ENCODE measurements at places on chromosomes 6 and 20.

GRCh38 chr20:48294942-48295341 is 509.7 kb upstream of the SULF2 start:
- no peak for DNase-seq

- DNase-seq, result peak; percentile 90
Observed at GRCh38 chr6:16759646-16760515, 1.4 kb downstream of the ATXN1 start.

DNA sequence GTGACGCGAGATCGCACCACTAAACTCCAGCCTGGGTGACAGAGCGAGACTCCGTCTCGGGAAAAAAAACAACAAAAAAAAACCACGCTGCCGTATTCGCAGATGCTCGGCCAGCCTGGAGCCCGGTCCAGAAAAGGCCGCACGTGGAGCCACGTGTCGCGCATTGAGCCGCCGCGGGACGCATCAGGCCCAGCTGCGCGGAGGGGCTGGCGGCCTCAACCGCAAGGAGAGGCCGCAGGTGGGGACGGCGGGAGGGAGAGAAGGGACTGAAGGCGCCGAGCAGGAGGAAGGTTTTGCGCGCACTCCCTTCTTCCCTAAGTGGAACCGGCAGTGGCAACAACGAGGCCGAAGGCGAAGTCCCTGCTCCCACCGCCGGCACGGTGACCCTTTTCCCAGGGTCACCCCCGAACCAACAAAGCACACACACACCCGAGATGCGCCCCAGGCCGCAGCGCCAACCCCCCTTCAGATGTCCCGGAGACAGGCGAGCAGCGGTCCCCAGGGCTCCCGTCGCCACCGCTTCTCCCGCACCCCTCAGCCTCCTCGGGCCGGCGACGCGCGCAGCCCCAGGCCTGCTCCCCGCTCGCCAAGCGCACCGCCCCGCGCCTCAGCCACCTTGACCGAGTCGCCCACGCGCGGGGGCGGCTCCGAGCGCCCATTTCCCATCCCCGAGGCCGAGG is 681 bp downstream of the SYCP2 start:
- no peak for DNase-seq

DNA sequence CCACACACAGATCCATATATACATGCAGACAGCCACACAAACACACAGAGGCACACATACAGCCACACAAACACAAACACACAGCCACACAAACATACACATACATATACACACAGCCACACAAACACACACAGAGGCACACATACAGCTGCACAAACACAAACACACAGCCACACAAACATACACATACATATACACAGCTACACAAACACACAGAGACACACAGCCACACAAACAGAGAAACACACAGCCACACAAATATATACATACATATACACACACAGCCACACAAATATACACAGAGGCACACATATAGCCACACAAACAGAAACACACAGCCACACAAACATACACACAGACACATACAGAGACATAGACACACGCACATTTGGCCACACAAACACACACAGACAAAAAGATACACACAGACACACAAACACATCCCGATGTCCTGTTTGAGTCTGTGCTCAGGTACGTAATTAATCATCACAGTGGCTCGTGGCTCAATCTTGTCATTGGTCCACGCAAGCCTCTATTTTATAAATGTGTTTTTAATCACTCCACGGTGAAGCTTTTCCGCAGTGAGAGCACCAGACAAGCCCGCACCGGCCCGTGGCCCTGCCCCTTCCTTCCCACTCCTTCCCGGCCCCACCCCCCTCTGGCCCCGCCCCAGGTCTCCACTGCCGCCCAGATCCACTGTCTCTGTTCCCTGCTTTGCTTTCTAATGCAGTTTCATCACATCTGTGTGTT is 135.3 kb downstream of the CDH4 start:
- DNase-seq, result peak; percentile 41

- DNase-seq, result no peak
Observed at GRCh38 chr6:21538186-21538798, 55.3 kb upstream of the SOX4 start.

DNA sequence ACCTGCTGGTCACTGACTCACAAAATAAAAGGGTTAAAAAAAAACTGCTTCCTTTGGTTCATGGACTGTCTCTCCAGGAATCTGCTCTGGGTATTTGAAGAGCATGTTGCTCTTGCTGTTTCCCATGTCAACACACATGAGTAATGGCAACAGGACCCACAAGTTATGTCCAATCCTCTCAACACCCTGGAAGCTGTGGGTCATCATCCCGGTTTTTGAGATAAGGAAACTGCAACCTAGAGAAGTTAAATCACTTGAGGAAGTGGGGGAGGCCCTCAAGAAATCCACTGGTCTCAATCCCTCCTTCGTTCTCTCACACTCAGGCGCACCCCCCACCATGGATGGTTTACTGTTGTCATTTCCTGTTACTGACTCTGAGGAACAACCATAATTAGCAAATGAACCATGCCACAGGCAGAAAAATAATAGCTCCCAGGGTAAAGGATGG is 12.4 kb downstream of the MAP1LC3A start:
- DNase-seq, result peak; percentile 79

DNA sequence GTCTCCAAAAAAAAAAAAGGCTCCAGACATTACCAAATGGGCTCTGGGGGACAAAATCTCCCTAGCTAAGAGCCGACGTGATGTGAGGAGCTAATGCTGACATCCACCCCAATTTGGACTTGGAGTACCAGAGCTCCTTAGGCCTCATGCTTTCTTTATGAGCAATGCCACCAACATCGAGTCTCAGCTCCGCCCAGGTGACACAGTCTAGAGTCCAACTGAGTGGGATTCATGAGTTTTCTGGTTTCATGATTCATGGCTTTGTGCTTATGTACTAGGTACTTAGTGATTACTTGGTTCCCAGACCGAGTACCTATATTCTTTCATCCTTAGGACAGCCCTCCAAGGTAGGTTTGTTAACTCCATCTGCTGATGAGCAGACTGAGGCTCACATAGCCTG is 4.4 kb downstream of the ANKRD60 start:
- DNase-seq, result no peak

DNA sequence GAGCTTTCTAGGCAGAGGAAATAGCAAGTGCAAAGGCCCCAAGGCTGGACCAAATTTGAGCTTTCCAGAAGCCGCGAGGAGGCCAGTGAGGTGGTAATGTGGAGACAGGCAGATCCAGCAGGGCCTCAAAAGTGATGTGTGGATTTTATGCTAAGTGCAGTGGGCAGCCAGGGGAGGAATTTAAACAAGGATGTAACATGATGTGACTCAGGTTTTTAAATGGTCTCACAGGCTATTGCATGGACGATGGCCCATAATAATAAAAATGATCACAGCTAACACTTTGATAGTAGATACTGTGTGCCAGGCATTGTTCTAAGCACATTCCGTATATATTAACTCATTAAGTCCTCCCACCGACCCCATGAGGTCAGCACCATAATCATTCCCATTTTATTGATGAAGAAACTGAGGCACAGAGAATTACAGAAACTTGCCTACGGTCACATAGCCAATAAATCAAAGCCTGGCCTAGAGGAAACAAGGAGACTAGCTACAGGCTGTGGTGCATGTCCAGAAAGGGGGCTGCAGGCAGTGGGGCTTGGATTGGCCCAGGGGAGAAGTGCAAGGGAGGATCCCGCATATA is 18.0 kb upstream of the PREX1 start:
- DNase-seq, result peak; percentile 69

DNA sequence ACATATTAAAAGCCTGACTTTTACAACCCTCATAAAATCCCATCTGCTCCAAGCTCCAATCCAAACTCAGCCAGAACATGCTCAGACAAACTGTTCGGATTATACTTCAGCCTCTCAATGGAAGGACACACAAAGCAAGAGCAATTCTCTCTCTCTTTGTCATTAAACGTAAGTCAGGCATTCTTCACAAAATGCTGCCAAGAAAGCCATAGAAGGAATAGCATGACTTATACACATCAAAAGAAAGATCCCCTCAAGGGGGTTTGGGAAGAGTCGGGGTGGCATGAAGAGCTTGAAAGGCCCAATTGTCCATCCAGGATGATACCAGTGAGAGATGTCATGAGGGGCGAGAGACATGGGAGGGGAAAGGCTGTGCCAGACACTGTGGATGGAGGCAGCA is 268.9 kb downstream of the PREX1 start:
- no peak for DNase-seq

GRCh38 chr20:19767070-19767469 is 9.0 kb downstream of the RIN2 start:
- no peak for DNase-seq

DNA sequence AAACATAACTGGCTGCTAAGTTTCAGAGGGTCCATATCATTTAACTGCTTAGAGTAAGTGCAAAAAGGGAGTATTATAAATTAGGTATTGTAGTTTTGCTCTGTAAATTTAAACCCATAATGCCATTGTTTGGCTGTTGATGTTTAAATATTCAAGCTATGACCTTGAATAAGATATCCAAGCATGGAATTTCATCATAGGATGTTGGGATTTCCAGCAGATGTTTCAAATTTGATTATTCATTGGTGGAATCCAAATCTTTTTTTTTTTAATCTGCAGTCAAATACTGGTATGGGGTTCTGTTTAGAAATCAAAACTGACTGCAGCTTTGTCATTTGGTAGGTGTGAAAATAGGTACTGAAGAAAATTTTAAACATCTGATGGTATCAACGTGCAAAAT is 161.0 kb downstream of the KHDC1L start:
- no peak for DNase-seq

DNA sequence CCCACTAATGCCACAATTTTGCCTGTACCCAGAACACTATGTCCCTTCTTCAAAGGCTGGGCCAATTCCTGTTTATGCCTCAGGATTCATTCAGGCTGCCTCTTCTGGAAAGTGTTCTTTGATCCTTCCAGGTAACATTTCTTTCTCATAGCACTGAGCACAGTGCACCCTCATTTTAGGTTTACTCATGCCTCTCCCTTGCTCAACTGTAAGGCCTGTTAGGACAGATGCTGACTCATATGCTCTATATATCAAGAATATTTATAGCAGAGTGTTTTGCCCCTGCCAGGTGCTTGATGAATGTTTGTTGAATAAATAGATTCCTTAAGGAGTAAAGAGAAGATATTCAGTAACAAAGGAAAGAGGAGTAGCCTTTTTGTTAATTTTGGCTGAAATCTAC is 263.9 kb downstream of the PHF3 start:
- DNase-seq, result no peak

- no peak for DNase-seq
Observed at GRCh38 chr6:7264041-7264440, 49.0 kb downstream of the SSR1 start.

GRCh38 chr6:38436726-38437465 is 202.8 kb downstream of the BTBD9 start:
- DNase-seq, result peak; percentile 68
